A673 (cell line): ENCODE measurements at places on chromosomes 12 and 14. TPM values are rescaled to one million over a fixed set of nuclear protein-coding genes. Genes with fewer than 3 reads are reported as not detected.
A peak's percentile ranks its signal among the peaks of the same experiment; 100 is the strongest.

PRPF39 gene
- total RNA-seq, result 57.4 and 63.6 TPM in 2 replicates

KLHDC1 gene
- total RNA-seq, result 1.3 TPM in 2 replicates

PTPRR gene
- total RNA-seq, result 0.22 TPM in 1 of 2 replicates, not detected in the other

COX8C gene
- 0.66 TPM in 1 of 2 replicates, not detected in the other for total RNA-seq

SLC38A4 gene
- 0.42 and 0.58 TPM in 2 replicates for total RNA-seq

DNA sequence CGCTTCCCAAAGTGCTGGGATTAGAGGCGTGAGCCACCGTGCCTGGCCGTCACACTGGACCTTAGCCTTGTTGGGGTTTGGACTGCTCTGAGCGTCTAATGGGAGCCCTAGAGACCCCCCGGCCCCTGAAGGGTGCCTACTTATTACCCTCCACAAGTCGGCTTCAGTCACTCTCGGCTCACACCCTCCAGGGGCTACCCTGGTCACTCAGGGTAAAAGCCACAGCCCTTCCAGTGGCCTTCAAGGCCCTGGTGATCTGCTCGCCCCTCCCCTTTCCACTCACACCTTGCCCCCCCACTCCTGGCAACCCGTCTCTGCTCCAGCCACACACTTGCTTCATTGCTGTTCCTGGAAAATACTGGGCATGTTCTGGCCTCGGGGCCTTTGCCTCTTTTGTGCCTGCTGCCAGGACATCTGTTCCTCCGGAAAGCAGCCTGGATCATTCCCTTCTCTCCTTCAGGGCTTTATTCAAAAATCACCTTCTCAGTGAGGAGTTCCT is 3.6 kb upstream of the MORN3 start:
- no peaks in the 10 kb centered on the region for H3K36me3 ChIP-seq
- no peak for DNase-seq
- no peak overlapping the region for H3K27ac ChIP-seq
- H3K27me3 ChIP-seq, result no peaks in the 10 kb centered on the region
- H3K4me3 ChIP-seq, result peak overlapping the region; percentile 49
- H3K4me1 ChIP-seq, result no peaks in the 10 kb centered on the region

- no peak for DNase-seq
- peak overlapping the region; percentile 67 for H3K27ac ChIP-seq
- no peaks in the 10 kb centered on the region for H3K27me3 ChIP-seq
- H3K4me1 ChIP-seq, result peaks cover 62% of the 10 kb centered on the region
- H3K4me3 ChIP-seq, result no peak overlapping the region
These were observed 13.6 kb downstream of the CTDSP2 start for GRCh38 chr12:57832966-57833365.

- no peak overlapping the region for H3K4me3 ChIP-seq
- peaks cover 7% of the 10 kb centered on the region for H3K4me1 ChIP-seq
- H3K27me3 ChIP-seq, result peaks cover 23% of the 10 kb centered on the region
These were observed 3.7 kb downstream of the PIANP start for GRCh38 chr12:6696690-6697583.

- no peaks in the 10 kb centered on the region for H3K27me3 ChIP-seq
- H3K4me1 ChIP-seq, result peaks cover 37% of the 10 kb centered on the region
- peaks cover 11% of the 10 kb centered on the region for H3K36me3 ChIP-seq
- H3K27ac ChIP-seq, result peak within 1 kb of the TSS; percentile 98
- peak within 1 kb of the TSS; percentile 54 for H3K4me3 ChIP-seq
These were observed at the start of gene MAP3K12 for GRCh38 chr12:53499266-53500141. Gene MAP3K12, minus strand, starts transcription at chr12:53499458. Its CDS starts 12,067 bp downstream, at chr12:53487391.

DNA sequence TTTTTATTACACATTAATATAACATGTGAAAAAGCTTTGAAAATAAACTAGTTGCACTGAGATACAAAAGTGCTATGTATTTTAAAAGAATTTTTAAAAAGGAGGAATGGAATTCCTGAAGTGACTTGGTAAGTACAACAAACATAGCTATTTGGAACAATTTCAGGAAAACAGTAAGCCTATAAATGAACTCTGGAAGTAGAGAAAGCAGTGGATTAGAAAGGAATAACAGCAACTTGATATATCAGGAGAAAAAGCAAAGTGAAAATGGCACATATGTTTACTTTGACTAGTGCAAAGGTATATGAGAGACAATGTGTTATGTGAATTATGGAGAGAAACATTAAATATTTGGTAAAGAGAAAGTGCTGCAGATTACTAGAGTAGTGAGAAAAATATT is 811.7 kb downstream of the C12orf50 start:
- H3K27ac ChIP-seq, result no peak overlapping the region
- no peaks in the 10 kb centered on the region for H3K27me3 ChIP-seq
- no peaks in the 10 kb centered on the region for H3K36me3 ChIP-seq
- H3K4me1 ChIP-seq, result no peaks in the 10 kb centered on the region
- no peak for DNase-seq
- H3K4me3 ChIP-seq, result no peak overlapping the region

DNA sequence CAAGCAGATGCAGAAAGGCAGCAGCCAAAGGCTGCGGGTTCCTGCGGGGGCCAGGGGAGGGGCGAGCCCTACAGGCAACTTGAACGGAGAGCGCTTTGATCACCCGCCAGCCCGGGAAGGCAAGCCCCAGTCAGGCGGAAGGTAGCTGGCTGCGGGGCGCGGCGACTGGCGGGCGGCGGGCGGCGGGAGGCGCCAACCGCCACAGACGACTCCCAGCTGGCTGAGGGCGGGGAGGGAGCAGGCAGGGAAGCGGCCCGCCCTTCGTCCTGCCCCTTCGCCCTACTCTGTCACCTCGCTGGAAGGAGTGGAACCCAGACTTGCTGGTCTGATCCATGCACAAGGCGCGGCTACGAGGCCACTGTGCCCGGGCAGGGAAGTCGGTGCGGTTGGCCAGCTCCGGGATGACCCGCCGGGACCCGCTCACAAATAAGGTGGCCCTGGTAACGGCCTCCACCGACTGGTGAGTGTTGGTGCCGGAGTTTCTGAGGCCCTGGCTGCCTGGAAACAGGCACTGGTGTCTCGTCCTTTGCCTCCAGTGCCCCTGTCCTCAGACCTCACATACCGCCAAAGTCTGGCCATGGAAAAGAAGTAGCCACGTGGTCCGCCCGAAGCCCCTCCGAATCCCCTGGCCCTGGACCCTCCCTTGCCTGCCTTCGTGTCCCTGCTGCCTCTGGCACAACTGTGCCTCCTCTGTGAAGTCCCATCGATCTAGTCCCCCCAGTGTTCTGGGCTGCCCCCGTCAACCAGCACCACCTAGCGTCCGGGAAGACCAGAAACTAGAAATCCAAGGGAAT is 15.4 kb upstream of the CARMIL3 start:
- no peaks in the 10 kb centered on the region for H3K4me1 ChIP-seq
- H3K4me3 ChIP-seq, result peak overlapping the region; percentile 56
- no peaks in the 10 kb centered on the region for H3K36me3 ChIP-seq
- peak; percentile 86 for DNase-seq
- peak overlapping the region; percentile 63 for H3K27ac ChIP-seq
- H3K27me3 ChIP-seq, result no peaks in the 10 kb centered on the region

DNA sequence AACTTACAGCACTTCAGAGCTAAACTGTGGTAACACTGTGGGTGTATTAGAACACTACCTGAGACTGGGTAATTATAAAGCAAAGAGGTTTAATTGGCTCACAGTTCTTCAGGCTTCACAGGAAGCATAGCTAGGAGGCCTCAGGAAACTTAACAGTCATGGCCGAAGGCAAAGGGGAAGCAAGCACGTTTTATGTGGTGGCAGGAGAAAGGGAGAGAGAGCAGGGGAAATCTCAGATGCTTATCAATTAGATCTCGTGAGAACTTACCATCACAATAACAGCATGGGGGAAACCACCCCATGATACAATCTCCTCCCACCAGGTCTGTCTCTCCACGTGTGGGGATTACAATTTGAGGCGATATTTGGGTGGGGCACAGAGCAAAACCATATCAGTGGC is 512.6 kb downstream of the RERGL start:
- no peaks in the 10 kb centered on the region for H3K27me3 ChIP-seq
- H3K36me3 ChIP-seq, result peaks cover 7% of the 10 kb centered on the region
- DNase-seq, result no peak
- no peak overlapping the region for H3K4me3 ChIP-seq
- peaks cover 34% of the 10 kb centered on the region for H3K4me1 ChIP-seq

DNA sequence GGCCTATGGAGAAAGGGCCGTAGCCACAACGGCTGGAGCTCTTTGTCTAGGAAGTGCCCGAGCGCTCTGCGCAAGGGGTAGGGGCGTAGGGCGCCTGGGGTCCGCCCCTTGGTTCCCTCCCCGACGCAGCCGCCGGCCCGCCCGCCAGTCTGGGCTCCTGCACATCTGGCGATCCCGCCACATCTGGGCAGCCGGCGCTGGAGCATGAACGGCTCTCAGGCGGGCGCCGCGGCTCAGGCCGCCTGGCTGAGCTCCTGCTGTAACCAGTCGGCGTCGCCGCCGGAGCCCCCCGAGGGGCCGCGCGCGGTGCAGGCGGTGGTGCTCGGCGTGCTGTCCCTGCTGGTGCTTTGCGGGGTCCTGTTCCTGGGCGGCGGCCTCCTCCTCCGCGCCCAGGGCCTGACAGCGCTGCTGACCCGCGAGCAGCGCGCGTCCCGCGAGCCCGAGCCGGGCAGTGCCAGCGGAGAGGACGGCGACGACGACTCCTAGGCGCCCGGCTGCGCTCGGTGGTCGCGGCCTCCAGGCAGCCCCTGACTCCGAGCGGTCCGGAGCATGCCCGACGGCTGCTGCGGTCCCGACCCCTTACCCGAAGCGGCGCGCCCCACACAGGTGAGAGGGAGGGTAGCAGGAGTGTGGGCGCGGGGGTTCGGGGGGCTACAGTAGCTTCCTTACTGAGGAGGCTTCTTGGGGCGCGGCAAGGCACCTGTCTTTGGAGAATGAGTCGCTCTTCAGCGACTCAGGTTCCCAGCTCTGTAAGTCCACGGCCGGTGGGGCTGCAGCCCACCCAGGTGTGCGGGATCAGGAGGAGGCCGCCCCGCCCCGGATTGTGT is at the start of gene SMIM41:
Gene SMIM41 (plus strand): TSS at position 129 of the 827 bp plus-strand sequence. CDS start 76 bp downstream, at position 205.
- no peak within 1 kb of the TSS for H3K27ac ChIP-seq
- no peak within 1 kb of the TSS for H3K4me3 ChIP-seq
- H3K36me3 ChIP-seq, result peaks cover 25% of the 10 kb centered on the region
- DNase-seq, result no peak
- H3K4me1 ChIP-seq, result peaks cover 24% of the 10 kb centered on the region
- no peaks in the 10 kb centered on the region for H3K27me3 ChIP-seq

DNA sequence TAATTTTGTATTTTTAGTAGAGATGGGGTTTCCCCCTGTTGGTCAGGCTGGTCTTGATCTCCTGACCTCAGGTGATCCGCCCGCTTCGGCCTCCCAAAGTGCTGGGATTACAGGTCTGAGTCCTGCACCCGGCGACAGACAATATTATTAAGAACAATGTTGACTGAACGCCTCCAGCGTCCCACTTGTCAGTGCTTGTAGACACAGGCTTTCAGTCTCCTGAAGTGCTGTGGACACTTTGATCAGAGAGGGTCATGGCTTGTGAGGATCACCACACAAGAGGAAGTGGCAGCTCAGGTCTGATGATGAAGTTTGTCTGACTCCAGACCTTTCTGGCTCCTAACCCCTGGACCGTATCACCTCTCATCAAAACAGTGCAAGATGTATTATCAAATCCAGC is 114.6 kb downstream of the CHST11 start:
- no peaks in the 10 kb centered on the region for H3K36me3 ChIP-seq
- H3K27ac ChIP-seq, result no peak overlapping the region
- no peaks in the 10 kb centered on the region for H3K4me1 ChIP-seq
- peaks cover 4% of the 10 kb centered on the region for H3K27me3 ChIP-seq
- no peak for DNase-seq

- H3K27ac ChIP-seq, result no peak overlapping the region
- no peaks in the 10 kb centered on the region for H3K36me3 ChIP-seq
- peaks cover 5% of the 10 kb centered on the region for H3K4me1 ChIP-seq
- no peak overlapping the region for H3K4me3 ChIP-seq
These were observed 301.4 kb downstream of the BMP4 start for GRCh38 chr14:53655080-53655785.

DNA sequence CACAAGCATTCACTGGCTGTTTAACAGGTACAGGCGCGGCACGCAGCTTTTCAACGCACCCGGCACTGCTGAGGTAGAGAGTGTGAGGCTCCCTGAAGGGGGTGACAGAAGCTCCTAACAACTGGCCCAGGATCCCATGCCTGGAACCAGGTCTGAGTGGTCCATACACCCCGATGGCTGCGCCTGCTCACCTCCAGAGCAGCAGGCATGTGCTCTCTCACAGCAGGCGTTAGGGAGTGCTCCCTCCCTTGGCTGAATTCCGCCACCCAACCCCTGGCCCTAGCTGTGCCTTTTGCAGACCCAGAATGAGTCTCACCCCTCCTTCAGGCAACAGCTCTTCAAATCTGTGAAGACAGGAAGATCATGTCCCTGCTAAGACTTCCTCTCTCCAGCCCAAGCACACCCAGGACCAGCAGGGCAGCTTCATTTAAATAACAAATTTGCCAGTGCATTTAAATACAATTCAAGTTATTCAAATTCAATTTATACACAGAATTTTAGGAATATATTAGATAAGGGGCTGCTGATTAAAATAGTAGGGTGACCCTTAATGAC is 86.0 kb downstream of the SETD3 start:
- no peak for DNase-seq
- peaks cover 3% of the 10 kb centered on the region for H3K4me1 ChIP-seq

- no peaks in the 10 kb centered on the region for H3K27me3 ChIP-seq
- peaks cover 6% of the 10 kb centered on the region for H3K4me1 ChIP-seq
- H3K27ac ChIP-seq, result no peak overlapping the region
- H3K36me3 ChIP-seq, result no peaks in the 10 kb centered on the region
- H3K4me3 ChIP-seq, result no peak overlapping the region
These were observed 62.1 kb downstream of the ZFC3H1 start for GRCh38 chr12:71601546-71601945.

- no peak for DNase-seq
- no peak overlapping the region for H3K4me3 ChIP-seq
- H3K36me3 ChIP-seq, result peaks cover 19% of the 10 kb centered on the region
- H3K27ac ChIP-seq, result peak overlapping the region; percentile 37
These were observed 47.1 kb downstream of the IL31 start for GRCh38 chr12:122126713-122127597.

DNA sequence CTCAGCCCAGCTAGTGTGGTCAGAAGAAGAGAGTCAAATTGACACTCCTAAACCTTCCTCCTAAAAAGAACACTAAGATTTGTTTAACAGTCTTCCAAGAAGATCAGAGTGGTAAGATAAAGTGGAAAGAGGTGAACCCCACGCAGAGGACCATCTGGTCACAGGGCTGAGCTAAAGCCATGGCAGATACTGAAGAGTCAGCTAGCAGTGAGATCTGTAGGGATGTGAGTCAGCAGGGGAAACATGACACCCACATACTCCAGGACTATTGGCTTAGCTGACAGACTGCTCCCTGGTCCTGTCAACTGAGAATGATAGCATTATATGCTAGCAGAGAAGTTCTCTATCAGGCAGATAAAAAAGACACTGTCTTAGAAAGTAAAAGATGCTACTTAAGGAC is 269.4 kb upstream of the ALG10 start:
- no peaks in the 10 kb centered on the region for H3K4me1 ChIP-seq
- no peak overlapping the region for H3K4me3 ChIP-seq
- H3K36me3 ChIP-seq, result no peaks in the 10 kb centered on the region
- H3K27ac ChIP-seq, result no peak overlapping the region
- DNase-seq, result no peak
